Osteoblast (primary cell): ENCODE measurements at places on chromosomes 3 and 15. TPM values are rescaled to one million over a fixed set of nuclear protein-coding genes. Genes with fewer than 3 reads are reported as not detected.

The ACAN gene
- total RNA-seq, result 4.7 and 12.7 TPM in 2 replicates

The ITGA11 gene
- total RNA-seq, result 567 and 697 TPM in 2 replicates

The FGF12 gene
- not detected in 2 replicates for total RNA-seq

The ALDH1A2 gene
- total RNA-seq, result 0.88 and 1.1 TPM in 2 replicates

The GOLGA6D gene
- total RNA-seq, result not detected in 2 replicates

The KBTBD8 gene
- total RNA-seq, result 1.1 and 3.8 TPM in 2 replicates

The RHOV gene
- total RNA-seq, result 0.36 TPM in 1 of 2 replicates, not detected in the other

The CHRNA7 gene
- under 0.01 TPM in 1 of 2 replicates, not detected in the other for total RNA-seq

The IL17RB gene
- under 0.01 and 0.29 TPM in 2 replicates for total RNA-seq

The OR5K2 gene
- total RNA-seq, result not detected in 2 replicates

The TIMP4 gene
- total RNA-seq, result 2.4 and 3.3 TPM in 2 replicates

The NTRK3 gene
- total RNA-seq, result 0.59 and 0.72 TPM in 2 replicates

The FETUB gene
- total RNA-seq, result not detected in 2 replicates

The SLC2A2 gene
- total RNA-seq, result not detected in 2 replicates

The PBRM1 gene
- total RNA-seq, result 96.1 and 100 TPM in 2 replicates

The PCSK6 gene
- 0.29 and 0.72 TPM in 2 replicates for total RNA-seq

The TMEM44 gene
- total RNA-seq, result 18.8 and 20.3 TPM in 2 replicates
